ENCODE measurements at places on chromosomes 6 and 20.

GRCh38 chr6:167973148-167973885 is 24.2 kb upstream of the KIF25 start:
- no peak for DNase-seq

- DNase-seq: no peak
Measured at GRCh38 chr6:119587537-119587936, 238.0 kb upstream of the MAN1A1 start.

DNA sequence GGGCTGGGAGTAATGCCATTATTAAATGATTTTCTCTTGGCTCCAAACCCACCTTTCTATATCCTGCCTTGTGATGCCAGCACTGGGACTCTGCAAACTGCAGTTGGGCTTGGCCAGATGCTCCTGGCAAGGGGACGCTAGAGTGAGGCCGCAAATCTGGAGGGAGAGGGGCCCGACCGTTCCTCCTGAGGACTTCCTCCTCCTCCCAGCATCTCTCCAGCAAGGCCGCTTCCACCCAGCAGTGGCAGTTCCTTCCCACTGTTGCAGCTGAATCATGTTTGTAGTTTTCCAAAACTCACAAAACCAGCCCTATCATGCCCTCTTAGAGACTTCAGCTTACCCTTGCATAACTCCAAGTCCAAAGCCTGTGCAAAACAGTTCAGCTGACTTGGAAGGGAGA is 244.4 kb downstream of the FOXA2 start:
- no peak for DNase-seq

- DNase-seq: no peak
Measured at GRCh38 chr20:46550461-46550860, at the start of gene OCSTAMP. OCSTAMP (minus strand) TSS chr20:46550654; CDS start chr20:46550560, 94 bp downstream.

- no peak for DNase-seq
Measured at GRCh38 chr6:920512-920911, 227.6 kb upstream of the EXOC2 start.

DNA sequence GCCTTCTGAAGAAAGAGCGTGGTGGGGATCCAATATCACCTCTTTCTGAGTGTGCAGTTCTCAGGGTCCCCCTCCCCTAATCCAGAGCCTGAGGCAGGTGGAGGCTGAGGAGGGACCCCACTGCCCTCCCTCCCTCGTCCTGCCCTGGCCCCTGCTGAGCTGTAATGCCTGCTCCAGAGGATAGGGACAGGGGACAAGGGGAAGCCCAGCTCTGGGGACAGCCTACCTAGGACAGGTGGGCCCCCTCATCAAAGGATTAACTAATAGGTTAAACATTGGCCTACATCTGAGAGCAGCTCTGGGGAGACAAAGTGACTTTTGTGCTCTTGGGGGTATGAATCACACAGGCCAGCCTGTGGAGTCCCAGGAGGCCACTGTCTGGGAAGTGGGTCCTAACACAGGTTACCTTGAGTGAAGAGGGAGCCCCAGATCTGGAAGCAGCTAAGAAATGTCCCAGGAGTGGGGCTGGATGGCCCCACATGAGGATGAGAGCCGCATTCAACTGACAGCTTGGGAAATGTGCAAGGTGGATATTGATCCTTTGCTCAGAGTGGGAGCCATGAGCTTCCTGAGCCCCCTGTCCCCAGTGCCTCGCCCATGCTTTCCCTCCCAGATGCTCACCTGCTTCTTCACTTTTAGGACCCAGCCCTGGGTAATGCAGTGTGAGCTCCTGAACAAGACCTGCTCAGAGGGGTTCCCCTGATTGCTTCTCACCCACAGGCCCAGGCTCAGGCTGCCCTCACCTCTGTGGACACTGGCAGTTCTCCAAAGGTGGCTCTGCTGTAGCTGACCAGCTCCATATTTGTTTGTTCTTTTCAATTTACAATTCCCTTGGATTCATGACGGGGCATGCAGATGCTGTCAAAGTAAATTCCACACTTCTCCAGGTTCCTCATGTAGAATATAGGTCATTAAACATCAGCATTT is 17.8 kb upstream of the CST9L start:
- DNase-seq: no peak

GRCh38 chr6:157994125-157994795 is 12.6 kb downstream of the SYNJ2 start:
- no peak for DNase-seq

GRCh38 chr20:58267389-58268215 is 39.1 kb upstream of the ANKRD60 start:
- no peak for DNase-seq

DNA sequence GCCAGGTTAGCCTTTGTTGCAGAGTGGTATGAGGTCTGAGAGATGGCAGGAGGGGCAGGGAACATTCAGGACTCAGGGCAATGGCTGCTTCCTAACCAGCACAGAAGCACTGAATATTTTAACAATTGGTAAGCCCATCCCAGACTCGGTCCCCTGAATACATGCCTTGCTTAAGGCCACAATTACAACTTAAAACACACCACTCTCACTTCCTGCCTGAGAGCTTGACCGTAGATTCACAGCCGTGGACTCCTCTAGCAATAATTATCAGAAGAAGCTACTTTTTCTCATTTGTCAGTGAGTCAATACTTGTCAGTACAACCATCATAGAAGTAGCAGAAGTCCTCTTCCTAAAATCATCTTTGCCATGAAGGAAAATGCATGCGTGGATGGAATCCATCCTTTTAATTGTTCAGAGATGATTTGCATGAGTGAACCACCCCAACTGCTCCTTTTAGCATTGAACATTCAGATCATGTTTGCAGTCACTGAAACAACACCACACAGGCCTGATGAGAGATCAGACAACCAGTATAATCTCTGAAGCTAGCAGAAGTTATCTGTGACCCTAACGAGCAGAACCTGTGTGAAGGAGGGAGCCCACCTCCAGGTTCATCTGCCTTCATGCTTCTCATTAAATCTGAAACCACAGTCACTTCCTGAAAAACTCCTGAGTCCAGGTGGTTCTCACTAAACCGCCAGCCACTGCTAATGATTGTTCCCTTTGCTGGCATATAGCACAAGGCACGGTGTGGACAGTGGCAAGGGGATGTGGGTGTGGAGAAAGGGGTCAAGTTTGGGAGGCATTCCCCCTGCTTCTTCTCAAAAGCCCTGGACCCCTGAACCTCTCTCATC is 333.9 kb upstream of the CNR1 start:
- no peak for DNase-seq

DNA sequence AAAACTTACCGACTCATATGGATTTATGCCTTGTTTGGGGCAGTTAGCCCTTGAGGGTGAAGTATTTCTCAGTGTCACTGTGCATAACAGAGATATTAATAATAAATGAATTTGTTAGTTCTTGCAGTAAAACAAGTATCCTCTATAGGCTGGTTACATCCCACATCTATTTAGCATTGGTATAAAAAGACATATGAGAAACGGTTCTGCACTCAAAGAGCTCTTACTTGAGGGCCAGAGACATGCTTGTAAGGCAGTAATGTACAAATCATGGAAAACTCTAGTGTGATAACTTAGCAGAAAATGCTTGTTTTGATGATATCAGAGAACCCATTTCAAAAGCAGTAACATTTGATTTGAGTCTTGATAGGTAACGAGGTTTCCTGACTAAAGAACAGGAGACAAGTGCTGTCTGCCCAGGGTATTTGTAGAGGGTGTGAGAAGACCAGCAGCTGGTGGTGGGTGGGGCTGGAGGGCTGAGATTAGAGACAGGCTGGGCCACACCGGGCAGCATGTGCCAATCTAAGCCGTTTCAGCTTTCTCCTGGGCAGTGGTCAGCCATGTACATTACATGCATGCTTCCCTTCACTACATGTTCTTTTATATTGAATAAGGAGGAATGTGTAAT is 46.3 kb downstream of the TULP4 start:
- DNase-seq: no peak

DNA sequence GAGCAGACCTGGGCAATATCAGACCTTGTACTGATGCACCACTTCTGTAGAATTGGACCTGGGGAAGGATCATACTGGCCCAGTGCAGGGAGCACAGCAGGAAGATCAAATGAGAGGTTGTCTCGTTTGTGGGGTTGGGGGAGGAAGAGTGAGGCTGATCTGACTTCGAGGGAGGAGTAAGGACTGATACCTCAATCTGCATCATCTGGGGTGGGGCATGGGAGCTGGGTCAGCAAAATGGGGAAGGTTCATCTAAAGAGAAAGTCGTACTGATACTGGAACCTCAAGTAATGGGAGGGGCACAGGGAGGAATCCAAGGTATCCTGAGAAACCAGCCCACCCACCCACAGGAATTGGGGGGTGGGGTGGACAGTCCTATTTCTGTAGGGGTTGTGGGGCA is 3.7 kb downstream of the RNF39 start:
- DNase-seq: no peak

GRCh38 chr6:148851683-148852556 is 105.1 kb downstream of the UST start:
- DNase-seq: no peak

GRCh38 chr6:119620846-119621555 is 271.4 kb upstream of the MAN1A1 start:
- DNase-seq: no peak

DNA sequence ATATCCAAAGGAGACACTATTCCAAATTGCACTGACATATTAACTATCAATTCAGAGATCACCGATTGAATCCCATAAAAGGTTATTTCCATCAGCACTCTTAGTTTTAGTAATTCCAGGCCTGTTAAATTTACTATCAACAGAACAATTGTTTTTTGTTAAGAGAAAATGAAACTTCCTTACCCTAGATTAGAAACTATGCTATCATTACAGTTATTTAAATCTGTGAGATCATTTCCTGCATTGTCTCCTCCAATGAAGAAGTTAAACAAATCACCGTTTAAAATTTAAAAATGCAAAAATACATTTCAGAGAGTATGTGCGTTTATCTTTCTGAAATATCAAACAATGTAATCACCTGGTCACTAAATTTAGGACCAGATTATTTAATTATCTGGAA is 57.5 kb downstream of the HIVEP2 start:
- DNase-seq: no peak

- DNase-seq: no peak
Measured at GRCh38 chr6:150741633-150742200, 123.8 kb upstream of the MTHFD1L start.

GRCh38 chr20:57791178-57791962 is 81.6 kb upstream of the PMEPA1 start:
- DNase-seq: no peak

DNA sequence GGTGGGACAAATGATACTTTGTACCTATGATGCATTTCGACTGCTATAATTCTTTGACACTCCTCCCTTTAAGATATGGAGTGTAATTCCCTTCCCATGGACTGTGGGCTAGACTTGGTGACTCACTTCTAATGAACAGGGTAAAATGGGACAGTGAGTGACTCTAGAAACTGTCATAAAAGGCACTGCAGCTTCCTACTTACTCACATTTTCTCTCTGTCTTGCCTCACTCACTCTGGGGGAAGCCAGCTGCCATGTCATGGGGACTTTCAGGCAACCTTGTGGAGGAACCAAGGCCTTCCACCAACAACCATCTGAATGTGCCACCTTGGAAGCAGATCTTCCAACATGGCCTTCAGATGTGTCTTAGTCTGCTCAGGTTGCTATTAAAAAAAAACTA is 12.9 kb upstream of the GFOD1 start:
- DNase-seq: no peak

DNA sequence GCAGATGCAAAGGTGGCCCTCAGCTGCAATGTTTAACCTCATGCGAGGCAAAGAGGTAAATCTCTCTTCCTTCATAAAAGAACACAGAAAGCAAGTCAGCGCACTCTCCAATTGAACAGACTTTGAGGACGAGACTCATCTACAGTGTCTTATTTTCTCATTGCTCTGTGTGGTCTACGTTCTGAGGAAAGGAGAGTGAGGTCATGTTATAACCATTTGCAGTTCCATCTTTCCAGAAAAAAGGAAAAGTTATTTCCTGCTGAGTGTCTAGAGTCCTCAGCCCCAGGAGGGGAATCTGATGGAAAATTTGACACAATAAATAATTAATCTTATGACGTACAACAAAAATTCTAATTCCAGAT is 35.6 kb upstream of the THBS2 start:
- no peak for DNase-seq

GRCh38 chr20:33684533-33685327 is 1.5 kb downstream of the E2F1 start:
- no peak for DNase-seq

DNA sequence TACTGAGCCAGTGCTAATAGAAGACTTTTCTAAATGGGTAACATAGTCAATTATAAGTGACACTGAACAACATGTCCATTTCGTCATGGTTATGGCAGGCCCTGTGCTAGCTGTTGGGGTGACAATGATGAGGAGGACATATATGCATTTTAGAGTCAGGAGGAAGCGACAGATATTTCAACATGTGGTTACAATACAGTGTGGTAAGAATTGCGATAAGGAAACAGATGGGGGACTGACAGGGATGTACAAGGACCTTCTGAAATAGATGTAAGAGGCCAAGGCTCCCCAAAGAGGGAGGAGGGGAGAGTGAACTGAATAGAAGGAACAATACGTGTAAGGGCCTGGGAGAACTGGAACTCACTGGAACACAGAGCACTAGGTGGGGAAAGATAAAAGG is 11.7 kb downstream of the MMP24 start:
- no peak for DNase-seq

DNA sequence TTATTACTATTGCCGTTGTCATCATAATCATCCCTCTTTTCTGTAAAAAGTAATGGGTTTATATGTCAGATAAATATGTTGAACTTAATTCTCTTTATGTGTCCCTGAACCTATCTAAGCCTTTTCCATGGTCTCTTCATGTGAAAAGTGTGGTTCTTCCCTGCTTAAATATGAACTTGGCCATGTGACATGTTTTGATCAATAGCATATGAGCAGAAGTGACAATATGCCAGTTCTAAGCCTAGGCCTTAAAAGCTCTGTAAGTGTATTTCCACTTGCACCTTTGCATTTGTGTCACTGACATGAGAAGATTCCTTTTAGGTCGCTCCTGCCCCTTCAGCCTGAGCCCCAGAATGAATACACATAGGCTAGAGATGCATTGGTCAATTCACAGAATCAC is 188.4 kb upstream of the CCN2 start:
- no peak for DNase-seq

DNA sequence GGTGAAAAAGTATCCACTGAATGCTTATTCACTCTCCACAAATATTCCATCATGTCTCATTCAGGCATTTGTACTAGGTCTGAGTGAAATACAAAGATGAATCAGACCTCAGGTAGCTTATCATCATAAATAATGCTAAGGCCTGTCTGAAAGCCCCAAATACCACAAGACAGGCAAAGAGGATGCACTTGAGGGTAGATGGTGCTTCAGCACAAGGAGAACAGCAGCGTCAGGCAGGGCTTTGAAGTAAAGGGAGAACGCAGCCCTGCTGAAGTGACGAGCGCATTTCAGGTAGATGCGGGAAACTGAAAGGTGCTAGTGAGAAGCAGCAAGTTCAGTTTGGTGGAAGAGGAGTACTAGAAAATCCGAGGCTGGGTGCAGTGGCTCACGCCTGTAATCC is 38.7 kb downstream of the MAP3K5 start:
- DNase-seq: peak; percentile 48

DNA sequence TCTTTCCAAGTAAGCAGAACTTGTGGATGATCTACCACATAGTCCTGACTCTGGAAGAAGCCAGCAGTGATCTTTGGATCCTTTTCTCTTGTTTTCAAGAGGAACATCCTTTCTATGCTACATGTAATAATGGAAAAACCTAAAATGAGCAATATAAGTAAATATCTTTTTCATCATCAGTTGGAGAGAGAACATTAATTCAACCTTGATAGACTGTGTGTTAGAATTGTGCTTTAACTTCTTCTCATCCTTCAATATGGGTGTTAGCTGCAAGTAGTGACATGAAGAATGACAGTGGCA is 65.6 kb upstream of the IFNGR1 start:
- DNase-seq: no peak

GRCh38 chr20:60321601-60322000 is 363.4 kb downstream of the CDH26 start:
- no peak for DNase-seq

- DNase-seq: peak; percentile 90
Measured at GRCh38 chr6:31620586-31621319, at the start of gene PRRC2A. PRRC2A (plus strand) TSS chr6:31620715; CDS start chr6:31622790, 2,075 bp downstream.

Data from activated CD4-positive, alpha-beta T cell treated with anti-CD3 and anti-CD28 coated beads for 1 hour (primary cell).